Kidney tubule cell (primary cell): ENCODE measurements at places on chromosomes 16 and 17.

- DNase-seq = no peak
Measured at GRCh38 chr16:30076276-30076791, 540 bp downstream of the PPP4C start.

- peak; percentile 40 for DNase-seq
Measured at GRCh38 chr17:16048811-16049449, 49.3 kb downstream of the TTC19 start.

GRCh38 chr17:38701504-38702165 is 3.4 kb upstream of the MLLT6 start:
- peak; percentile 83 for DNase-seq

DNA sequence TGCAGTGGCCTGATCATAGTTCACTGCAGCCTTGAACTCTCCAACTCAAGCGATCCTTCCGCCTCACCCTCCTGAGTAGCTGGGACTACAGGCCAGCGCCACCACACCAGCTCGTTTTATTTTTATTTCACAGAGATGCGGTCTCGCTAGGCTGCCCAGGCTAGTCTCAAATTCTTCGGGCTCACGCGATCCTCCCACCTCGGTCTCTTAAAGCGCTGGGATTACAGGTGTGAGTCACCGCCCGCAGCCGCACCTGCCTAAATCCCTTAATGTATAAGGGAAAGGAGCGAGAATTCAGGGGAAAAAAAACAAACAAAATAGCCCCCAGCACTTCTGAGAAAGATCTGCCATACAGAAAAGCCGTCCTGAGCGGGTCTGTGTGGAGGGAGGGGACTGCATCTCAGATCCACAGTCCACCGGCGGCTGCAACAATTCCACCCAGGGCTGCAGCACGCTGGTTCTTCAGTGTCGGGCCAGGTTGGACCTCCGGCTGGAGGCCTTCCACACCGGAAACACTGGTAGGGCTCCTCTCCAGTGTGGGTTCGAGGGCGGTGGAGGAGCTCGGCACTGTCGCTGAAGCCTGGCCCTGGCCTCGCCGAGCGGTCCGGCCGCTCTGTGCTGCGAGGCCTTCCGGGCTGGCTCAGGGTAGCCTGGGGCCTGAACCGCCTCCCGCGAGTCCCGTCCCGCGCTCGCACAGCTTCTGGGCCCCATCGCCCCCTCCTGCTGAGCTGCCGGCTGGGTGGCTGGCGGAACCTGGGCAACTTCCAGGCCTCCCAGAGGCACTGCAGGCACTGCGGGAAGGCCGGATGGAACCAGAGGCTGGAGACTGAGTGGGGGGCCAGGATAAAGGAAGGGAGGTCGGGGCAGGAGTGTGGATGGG is 7.0 kb downstream of the ZNF843 start:
- no peak for DNase-seq

- DNase-seq = peak; percentile 46
Measured at GRCh38 chr16:77599793-77600415, 122.4 kb upstream of the NUDT7 start.

DNA sequence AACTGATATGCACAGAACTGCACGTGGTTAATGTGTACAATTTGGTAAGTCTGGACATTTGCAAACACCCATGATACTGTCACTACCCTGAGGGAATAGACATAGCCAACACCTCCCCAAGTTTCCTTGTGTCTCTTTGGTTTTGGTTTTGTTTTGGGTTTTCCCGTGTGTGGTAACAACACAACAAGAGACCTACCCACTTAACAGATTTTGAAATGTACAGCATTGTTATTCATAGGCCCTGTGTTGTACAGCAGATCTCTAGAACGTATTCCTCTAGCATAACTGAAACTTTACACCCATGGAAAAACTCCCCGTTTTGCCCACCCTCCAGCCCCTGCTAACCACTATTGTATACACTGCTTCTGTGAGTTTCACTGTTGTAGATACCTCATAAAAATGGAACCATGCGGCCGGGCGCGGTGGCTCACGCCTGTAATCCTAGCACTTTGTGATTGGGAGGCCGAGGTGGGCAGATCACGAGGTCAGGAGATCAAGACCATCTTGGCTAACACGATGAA is 76.3 kb upstream of the TBC1D3K start:
- no peak for DNase-seq
